ENCODE measurements at places on chromosomes 2 and 18.

- no peak for DNase-seq
Measured at GRCh38 chr2:176128172-176128981, 1.1 kb upstream of the HOXD8 start.

GRCh38 chr2:159661286-159661685, 44.9 kb upstream of the BAZ2B start:
- no peak for DNase-seq

- DNase-seq, result no peak
Measured at GRCh38 chr18:29434650-29435049, 1257.7 kb upstream of the CDH2 start.

DNA sequence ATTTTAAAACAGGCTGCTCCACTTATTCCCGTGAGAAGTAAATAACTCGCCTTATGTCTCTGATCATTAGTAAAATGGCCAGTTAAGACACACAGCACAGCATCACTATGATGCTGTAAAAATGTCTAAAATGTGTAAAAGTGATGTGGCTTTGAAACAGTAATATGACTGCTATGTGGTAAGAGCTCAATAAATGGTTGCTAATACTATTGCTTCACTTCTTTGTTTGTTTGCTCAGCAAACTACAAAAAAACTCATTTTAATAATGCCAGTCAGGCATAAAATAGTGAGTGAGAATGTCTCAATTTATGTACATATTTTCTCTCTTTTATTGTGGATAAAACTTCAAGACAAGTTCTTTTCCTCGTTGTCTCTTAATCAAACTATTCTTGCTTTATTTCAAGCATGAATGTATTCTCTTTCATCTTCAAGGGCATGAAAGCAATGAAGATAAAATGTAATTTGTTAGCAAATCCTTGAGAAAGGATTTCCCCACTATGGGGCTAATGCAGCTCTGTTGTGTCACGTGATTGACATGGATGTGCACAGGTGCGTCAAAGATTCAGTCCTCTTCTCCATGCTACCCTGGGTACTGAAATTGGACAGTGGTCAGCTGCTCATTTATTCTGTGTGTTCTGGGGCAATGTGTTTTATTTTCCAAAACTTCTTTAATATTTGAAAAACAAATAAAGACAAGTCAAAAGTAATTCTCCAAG, 387.2 kb downstream of the TRIB2 start:
- no peak for DNase-seq

DNA sequence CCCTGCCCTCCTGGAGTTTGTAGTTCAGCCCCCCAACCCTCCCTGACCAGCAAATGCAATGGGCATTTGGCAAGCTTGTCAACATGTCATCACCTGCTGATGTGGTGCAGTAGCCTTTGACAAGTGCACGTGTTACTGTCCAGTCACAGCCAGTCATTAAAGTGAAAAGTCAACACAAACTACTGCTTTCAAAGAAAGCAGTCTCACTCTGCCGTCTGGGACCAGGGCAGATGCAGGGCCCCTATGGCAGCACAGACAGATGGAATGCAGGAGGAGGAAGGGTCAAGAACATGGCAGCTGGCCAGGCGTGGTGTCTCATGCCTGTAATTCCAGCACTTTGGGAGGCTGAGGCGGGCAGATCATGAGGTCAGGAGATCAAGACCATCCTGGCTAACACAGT, 222.4 kb upstream of the OSR1 start:
- DNase-seq, result no peak

DNA sequence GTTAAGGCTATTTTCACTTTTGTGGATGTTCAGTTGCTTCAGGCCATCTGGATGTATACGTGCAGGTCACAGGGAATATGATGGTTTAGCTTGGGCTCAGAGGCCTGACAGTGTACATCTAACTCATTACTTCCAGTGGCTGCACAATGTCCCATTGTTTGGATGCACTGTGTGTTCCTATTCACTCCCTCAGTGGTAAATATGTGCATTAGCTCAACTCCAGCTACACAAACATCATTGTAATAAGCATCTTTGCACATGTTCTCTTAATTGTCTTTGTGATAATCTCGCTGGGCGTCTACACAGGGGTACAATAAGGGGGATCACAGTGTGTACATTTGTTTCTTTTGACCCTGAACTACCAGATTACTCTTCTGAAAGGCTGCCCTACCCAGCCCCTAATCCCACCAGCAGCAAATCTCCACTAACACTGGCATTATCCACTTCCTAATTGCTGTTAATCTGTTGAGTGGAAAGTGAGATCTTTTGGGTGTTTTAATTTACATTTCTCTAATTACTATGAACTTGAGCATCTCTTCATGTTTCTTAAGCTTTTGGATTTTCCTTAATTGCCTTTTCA, 56.1 kb upstream of the POLE4 start:
- DNase-seq, result no peak

GRCh38 chr18:51537487-51537886, 340.0 kb upstream of the MEX3C start:
- no peak for DNase-seq

DNA sequence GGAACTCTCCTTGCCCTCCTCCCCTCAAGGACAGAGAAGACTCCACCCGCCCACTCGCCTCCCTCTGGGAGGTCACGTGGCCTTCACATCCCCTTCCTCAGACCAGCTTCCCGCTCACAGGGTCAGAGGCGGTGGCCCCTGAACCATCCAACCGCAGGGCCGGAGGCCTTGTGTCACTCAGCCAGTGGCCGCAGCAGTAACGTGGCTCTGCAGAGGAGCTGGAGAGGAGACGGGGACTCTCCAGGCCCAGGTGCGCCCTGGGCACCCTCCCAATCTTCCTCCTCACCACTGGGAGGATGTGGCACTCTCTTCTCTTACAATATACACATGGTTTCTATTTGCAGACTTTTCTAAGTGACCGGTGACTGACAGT, 161.7 kb downstream of the TWIST2 start:
- no peak for DNase-seq

- no peak for DNase-seq
Measured at GRCh38 chr2:52501715-52502475, 1265.7 kb upstream of the CHAC2 start.

GRCh38 chr2:70946832-70947442, 11.2 kb downstream of the ATP6V1B1 start:
- peak; percentile 20 for DNase-seq

DNA sequence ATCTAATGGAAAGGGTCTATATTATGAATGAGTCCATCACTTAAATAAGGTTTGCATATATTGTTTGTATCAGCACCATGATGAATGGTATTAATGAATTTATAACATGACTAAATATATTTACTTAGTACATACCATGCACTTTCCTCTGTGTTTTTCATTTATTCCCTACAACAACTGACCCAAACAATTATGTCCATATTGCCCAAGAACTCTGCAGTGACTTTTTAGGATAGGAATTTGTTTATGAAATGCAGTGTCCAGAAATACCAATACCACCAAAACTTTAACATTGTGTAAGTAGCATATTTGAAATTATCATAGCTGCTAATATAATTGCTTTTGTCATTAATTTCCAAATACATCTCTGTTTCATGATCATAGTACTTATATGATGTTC, 119.7 kb downstream of the WDR7 start:
- no peak for DNase-seq

Data from stimulated activated CD4-positive, alpha-beta T cell treated with anti-CD3 and anti-CD28 coated beads, TNF-alpha, amount 100 ng/mL, for 24 hours (primary cell).